ENCODE measurements at places on chromosomes 4 and X.

DNA sequence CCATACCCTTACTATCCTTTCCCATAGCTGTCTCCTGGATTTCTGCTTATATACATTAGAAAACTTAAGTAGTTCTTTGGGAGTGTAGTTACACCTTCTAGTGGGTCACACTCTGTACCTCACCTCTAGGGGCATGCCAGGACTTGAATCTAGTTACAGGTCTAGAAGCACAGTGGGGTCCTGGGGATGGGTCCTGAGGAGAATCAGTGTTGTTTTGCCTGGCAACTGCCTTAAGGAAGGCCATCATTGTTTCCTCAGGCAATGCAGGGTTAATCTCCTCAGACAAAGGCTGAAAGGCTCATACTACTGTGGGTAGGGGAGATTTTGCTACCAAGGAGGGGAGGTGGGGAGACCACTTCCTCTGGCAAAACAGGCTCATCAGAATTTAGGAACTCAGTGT is 750.3 kb downstream of the FAT4 start:
- DNase-seq = no peak

DNA sequence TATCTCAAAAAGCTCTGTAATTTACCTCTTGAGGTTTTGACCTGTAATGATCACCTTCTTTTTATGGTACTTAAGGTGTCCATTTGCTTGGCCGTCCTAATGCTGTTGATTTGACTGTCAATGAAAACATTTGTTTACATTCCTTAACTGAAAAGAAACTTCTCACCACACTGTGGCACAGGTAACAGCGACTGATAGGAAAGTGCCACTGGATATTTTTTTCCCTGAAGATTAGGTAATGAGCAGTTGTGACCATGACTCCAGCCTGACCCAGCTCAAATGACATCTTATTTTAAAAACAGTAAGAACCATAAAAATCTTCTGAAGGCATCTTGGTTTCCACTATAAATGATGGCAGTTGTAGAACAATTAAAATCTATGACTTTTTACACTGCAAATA is 87.6 kb downstream of the HHIP start:
- DNase-seq = no peak

DNA sequence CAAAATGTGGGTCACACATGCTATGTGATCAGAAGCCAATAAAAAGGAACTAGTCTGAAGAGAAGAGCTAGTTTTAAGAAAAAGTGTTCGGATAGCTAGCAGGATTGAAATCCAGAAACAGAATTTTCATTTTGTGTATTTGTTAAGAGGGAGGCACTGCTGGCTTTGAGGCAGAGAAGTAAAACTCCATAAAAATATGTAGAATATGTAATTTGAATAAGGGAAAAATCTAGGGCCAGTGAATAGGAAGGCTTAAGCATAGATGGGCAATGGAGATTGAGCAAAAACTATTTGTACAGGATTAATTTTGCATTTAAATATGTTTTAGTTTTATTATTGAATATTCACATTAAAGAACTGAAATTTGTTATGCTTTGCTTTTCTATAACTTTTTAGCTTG is 399.9 kb upstream of the PITX2 start:
- no peak for DNase-seq

DNA sequence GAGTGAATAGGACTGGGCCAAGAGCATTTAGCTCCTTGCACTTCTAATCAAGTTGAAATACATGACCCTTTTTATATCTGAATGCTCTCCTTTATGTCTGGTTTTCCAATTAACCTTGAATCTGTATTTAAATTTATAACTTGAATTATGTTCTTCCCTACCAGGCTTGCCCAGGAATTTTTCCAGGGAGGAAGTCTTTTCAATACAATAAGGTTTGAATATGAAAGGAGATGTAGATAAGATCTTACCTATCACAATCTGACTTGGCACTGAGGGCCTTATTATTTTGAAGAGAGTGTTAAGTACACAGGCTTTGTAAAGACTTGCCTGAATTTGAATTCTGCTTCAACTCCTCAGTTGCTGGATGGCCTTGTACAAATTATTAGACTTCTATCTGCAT is 555.7 kb downstream of the PCDH7 start:
- no peak for DNase-seq

GRCh38 chr4:52611030-52611555 is 48.0 kb downstream of the USP46 start:
- no peak for DNase-seq

- no peak for DNase-seq
These were observed 86.9 kb upstream of the PHOX2B start for GRCh38 chr4:41835321-41835995.

GRCh38 chrX:47112316-47112954 is 32.1 kb downstream of the NDUFB11 start:
- DNase-seq = no peak
